NCI-H2029 (cell line): ENCODE measurements at places on chromosomes 2 and 18.

DNA sequence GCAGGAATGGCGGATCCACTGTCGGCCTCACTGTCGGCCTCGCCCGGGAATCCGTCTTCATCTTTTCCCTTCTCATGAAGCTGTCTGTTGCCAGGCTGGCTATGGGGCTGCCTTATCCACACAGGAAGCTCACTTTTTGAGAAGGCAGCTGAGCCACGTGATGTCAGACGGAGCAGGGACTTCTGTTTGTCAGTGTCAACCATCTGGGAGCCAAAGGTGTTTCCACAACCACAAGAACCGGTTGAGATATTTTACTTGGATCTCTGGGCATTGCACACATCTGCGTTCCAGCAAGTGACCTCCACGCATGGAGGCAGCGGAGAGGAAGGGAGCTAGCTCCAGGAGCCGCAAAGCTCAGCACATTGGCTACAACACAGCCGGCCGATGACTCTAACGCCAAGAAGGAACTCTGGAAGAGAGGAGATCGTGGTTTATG lies 27.4 kb upstream of the TAF1B start:
- DNase-seq = no peak

DNA sequence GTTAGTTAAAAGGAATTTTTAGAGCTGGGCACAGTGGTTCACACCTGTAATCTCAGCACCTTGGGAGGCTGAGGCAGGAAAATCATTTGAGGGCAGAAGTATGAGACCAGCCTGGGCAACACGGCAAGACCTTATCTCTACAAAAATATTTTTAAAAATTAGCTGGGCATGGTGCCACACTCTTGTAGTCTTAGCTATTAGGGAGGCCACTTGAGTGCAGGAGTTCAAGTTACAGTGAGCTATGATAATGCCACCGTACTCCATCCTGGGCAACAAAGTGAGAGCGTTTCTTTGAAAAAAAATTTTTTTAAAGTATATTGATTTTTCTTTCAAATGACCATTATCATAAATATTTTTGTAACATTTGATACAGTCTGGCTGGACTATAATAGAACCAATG lies 93.6 kb upstream of the FAM117B start:
- peak; percentile 56 for DNase-seq

GRCh38 chr18:21163647-21164547 lies 52.3 kb upstream of the ROCK1 start:
- DNase-seq = no peak

GRCh38 chr18:74213429-74213828 lies 65.1 kb downstream of the TIMM21 start:
- DNase-seq = no peak

DNA sequence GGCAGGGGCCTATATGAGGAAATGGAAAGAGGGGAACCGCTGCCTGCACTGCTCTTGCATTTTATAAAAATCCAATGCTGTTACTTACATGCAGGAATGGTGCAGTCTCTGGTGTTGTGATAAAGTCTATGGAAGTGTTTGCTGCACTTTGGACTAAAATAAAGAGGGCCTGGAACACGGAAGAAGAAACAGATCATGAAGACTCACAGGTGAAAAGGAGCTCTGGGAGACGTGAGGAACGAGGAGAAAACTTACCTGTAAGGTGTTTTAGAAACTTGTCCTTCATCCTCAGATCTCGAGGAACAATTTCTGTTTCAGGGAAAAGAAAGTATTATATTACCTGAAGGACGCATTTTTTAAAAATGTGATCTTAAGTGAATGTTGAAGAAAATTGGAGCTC lies 1.9 kb downstream of the ALKAL2 start:
- no peak for DNase-seq

DNA sequence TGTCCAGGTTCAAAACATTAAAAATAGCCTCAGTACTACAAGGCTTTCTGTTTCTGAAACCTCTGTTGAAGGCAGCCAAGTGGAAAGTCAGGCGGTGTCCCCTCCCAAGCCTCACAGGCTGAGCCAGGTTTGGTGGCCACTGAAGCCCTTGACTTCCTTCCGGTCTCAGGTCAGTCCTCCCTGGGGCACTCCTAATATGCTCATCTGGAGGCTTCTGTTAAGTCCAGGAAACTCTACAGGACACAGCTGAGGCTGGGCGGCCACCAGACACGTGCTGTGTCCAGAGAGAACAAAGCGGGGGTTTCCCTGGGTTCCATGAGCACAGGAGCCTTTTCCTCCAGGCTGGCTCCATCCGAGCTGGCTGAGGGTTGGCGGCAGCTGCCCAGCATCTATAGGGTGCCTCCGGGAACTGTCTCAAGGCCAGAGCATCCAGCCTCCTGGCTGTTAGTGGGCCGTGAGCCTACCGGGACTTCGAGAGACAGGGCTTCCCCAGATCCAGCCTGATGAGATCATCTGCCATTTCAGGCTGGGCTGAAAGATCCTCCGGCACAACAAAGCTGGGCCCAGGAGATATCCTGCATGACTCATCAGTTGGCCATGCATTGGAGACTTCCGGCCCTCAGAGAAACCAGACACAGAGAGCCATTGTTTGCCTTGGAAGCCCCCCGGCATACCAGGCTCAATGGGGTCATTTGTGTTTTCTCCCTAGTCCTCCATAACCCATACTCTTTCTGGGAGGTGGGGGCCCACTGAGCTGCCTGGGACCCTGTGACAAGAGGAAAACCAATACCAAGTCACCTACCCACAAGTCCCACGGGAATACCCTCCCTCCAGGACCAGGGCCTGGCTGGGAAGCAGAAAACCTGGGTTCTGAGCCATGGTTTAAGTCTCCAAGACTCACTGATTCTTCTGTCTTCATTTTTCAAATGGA lies 71.7 kb downstream of the HS1BP3 start:
- DNase-seq = peak; percentile 77

DNA sequence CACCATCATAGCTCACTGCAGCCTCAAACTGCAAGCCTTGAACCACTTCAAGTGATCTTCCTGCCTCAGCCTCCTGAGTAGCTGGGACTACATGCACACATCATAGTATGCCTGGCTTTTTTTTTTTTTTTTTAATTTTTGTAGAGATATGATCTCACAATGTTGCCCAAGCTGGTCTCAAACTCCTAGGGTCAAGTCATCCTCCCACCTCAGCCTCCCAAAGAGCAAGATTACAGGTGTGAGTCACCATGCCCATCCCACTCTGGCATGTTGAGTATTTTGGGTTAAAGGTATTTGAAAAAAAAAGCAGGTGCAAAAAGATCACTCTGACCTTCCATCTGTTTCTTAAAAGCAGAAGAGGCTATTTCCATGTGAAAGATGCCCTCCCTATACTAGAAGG lies 86.4 kb upstream of the FZD7 start:
- DNase-seq = no peak

GRCh38 chr2:226077841-226078240 lies 678.3 kb downstream of the NYAP2 start:
- no peak for DNase-seq

- no peak for DNase-seq
Measured at GRCh38 chr2:109129921-109130722, 1.1 kb downstream of the SH3RF3 start.

GRCh38 chr2:238106339-238106697 lies 6.2 kb downstream of the ESPNL start:
- DNase-seq = no peak

DNA sequence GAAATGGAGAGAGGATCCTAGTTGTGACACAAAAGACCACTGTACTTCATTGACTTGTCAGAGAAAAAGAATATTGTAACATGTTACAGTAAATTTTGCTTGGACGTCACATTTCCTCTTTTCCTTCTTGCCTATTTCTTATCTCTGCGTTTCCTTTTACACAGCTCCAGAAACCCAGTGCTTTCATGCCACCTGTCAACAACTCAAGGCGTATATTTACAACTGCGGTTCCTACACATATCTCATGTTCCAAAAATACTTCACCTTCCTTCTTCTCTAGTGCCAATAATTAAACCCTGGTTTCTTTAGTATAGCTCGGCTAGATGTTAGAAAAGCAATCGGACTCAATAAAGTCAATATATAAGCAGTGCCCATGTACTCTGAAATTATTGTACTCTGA lies 911.5 kb upstream of the FSHR start:
- DNase-seq = no peak

DNA sequence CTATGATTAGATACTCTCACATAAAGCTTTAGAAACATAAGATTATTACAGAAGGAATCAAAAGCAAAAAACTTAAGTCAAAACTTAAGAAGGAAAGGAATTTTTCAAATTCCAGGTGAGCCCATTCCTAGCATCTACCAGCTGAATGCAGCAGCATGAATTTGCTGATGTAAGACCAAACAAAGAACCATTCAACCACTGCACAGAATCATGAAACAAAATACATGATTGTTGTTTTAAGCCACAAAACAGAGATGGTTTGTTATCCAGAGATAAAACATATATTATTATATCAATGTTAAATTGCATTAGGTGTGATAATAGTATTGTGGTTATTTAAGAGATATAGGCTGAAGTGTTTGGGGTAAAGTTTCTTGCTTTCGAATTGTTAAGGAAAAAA lies 29.0 kb downstream of the PIGN start:
- DNase-seq = no peak

- no peak for DNase-seq
Measured at GRCh38 chr2:128214866-128215460, 103.7 kb downstream of the HS6ST1 start.

DNA sequence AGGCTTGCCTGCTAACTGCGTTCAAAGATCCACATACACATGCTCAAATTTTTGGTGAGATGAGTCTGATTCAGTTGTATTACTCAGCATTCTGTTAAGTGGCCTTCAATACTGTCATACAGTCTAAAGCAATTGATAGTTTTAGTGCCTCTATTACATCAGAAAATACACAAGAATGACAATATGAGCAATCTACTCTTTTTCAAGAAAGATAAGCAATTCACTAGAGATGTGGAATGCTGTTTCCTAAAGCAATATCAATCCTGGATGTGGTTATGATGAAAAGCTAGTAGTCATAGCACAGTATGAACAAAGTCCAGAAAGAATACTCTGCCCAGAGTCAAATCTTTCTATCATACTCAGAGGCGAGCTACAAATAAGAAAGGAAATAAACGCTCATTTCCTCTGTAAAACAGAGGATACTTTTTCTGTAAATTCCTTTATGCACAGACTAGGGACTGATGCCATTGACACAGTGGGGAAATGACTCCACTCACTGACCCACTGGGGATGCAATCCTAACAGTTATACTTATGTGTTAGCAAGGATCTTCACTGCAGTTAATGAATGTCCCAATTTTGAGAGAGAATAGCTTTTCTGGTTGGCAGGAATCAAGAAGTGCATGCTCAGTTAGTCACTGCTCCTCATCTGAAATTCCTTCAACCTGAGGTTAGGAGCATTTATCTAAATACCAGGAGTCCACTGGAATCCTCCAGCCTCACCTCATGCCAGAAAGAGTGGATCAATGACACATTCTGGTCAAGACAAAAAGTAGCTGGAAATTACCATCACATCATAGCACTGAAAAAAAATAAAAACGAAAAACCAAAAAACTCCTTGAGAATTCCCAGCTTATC lies 83.3 kb downstream of the PDE11A start:
- no peak for DNase-seq

DNA sequence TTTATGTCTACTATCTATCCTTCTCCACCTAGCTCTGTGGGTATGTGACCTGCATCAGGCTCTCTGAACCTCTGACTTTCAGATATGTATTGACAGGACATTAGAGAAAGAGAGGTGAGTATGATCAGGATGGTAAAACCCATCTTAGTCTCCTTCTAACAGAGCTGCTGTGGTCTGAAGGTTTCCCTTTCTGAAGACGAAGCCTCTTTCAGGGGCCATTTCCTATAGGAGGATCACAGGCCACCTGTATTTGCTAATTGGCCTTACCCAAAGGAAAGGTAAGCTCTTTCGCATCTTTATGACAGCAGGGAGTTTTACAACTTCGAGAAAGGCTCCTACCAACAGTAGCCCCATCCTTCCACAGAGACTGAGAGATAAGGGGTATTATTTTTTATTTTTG lies 442.9 kb downstream of the KCNJ3 start:
- DNase-seq = no peak

GRCh38 chr18:11886577-11887110 lies 21.5 kb downstream of the MPPE1 start:
- no peak for DNase-seq

DNA sequence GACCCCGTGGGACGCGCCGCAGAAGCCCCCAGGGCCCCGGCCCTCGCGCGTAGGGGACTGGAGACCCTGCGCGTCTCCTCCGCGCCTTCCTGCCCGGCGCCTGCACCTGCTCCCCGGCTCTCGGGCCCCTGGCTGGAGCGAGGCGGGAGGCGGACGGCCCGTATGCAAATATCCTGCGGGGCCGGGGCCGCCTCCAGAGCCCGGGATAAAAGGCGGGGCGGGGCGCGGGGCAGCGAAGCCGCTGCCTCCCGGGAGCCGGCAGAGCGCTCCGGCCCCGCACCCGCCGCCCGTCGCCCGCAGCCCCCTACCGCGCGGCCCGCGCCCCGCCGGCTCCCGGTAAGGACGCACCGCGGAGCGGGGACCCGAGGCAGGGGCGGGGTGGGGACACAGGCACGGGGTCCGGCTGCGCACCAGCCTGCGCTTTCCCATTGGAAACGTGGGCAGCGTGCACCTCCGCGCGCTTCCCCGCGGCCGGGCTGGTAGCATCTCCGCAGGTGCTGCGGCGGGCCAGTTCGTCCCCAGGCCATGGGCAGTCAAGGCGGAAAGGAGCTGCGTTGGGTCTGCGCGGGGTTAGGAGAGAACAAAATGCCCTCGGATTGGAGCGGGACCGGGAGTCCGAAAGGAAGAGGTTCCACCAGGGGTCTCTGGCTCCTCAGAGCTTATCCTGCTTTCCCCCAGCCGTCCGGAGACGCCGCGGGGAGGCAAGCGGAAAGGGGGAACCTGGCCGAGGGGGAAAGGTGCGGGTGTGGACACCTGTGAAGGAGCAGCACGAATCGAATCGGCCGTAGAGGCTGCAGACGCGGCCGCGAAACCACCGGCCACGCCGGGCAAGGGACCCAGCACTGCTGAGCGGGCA lies at the start of gene ATP6V1C2:
ATP6V1C2 (plus strand) TSS at position 235 of the 856 bp plus-strand sequence. CDS start 1,220 bp downstream, outside the sequence.
- DNase-seq = peak; percentile 47

- DNase-seq = no peak
Measured at GRCh38 chr2:100919316-100919715, 82.8 kb upstream of the RPL31 start.

DNA sequence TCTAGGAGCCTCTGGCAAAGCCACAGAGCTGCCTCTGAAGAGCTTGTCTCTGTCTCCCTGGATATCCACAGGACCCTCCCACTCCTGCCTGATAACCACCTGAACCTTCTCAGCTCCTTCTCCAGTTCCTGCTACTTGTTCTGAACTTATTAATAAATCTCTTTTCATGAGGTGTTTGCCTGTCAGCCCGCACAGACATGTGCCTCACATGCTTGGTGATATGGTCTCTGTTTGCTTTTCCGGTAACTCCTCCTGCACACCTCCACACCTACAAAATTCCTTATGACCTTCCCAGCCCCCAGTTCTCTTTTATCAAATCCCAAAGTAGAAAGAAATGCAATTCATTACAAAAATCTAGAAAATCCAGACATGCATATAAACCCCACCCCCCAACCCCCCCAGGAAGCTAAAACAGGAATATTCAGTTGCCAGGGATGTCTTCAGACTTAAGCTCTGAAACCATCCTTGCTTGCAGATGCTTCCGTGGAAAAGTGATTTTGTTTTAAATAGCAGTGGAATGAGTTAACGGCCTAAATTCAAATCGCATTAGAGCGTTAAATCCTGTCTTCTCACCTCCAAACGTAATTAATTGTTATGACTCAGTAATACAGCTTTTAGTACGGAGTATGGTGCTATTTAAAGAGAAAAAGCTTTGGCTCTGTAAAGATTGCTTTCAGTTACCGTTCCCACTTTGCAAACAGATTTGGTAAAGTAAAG lies 2.1 kb upstream of the PID1 start:
- no peak for DNase-seq
